ENCODE measurements at places on chromosomes 6 and 20.

DNA sequence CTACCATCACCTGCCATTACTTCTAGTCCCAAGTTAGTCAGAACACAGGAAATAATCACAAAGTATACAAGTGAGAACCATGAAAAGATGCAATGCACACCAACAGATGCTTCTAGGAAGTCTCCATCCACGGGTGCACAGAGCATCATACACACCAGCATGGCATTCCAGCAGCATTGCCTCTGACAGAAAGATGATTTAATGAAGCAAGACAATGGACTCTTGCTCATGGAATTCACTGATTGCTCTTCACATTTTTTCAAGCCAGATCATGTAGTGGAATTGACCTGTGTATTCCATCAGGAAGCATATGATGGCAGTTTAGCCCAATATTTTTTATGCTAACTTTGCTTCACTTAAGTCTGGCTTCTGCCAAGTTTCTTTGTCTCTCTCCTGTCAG lies 406.3 kb upstream of the RGS17 start:
- DNase-seq: no peak

- DNase-seq: no peak
Observed at GRCh38 chr6:168022488-168023321, 25.2 kb downstream of the KIF25 start.

GRCh38 chr6:32439139-32439538 lies 548 bp upstream of the HLA-DRA start:
- no peak for DNase-seq

GRCh38 chr6:161128230-161128629 lies 136.7 kb downstream of the MAP3K4 start:
- peak; percentile 12 for DNase-seq

DNA sequence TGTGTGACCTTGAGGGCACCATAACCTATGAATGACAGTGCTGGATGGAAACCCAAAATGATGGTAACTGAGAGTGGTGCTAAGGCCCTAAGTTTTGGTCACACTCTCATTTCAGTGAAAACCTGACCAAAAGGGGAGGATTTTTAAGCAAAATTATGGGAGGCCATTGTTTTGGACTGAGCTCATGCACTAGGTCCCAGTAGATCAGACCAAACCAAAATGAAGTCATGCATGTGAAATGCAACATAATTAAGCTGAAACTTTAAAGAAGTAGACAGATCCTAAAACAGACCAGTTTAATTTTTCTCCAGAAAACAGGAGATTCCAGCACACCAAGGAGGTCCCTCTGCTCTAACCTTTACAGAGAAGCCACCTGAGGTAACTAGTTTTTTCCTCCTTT lies 24.0 kb upstream of the THBS2 start:
- no peak for DNase-seq

DNA sequence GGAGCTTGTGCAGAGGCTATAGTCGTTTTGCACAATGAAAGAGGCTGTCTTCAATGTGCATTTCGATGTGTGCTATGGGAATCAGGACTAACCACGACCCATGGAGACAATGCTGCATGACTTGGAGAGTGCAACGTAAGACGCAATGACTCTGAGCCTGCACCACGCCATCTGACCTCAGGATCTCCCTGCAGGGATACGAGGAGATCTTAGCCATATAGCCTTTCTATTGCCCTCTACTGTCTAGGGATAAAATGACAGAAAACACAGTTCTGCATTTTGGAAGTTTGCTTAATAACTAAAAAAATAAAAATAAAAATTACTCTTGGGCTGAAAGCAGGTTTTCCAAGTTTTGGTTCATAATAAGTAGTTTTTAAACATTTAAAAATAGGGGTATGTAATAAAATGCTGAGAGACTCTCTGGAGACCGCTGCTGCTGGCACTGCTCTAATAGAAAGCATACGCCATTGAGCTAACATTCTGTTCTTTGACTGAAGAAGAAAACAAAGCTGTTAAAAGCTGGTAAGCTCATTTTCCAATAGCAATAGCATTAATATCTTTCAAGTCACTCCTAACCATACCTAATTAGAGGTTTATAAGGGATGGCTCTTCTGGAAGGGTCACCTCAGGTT lies 87.2 kb downstream of the PDE7B start:
- no peak for DNase-seq

DNA sequence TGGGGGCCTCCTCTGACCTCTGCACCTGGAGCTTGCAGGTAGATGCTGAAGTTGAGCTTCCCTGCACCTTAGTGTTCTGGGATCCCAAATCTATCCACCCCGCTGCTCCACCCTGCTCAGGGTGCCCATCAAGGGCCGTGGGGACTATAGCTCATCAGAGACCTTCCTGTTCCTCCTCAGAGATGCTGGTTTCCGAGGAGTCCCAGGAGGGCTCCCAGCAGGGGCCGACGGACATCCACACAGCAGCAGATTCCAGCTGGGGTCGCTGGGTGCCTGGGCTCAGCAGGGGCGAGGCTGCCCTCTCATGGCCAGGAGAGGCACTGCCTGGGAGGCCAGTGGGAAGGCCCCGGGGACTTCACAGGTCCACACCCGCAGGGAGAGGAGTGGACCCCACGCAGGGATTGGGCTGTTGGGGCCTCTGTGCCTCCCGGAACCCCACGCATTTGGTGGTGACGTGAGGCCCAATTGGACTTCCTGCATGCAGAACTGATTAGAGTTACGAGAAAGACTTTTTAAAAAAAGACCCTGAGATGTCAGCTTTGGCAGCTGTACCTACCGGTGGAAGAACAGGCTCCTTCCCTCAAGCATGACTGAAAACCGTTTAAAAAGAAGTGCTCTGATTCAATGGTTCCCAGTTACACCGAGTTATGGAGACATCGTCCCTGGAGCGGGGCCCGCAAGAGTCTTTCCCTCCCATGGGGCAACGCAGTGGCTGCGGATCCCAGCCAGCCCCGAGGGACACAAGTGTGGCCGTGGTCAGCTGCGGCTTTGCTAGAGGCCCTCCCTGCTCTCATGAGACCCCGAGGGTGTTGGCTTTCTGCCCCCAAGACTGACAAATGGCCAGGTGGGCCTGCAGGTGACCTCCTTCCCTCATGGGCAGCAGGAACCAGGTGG lies 25.3 kb upstream of the SLCO4A1 start:
- DNase-seq: peak; percentile 44

- DNase-seq: no peak
Observed at GRCh38 chr6:158638324-158638854, 6.2 kb downstream of the DYNLT1 start.

DNA sequence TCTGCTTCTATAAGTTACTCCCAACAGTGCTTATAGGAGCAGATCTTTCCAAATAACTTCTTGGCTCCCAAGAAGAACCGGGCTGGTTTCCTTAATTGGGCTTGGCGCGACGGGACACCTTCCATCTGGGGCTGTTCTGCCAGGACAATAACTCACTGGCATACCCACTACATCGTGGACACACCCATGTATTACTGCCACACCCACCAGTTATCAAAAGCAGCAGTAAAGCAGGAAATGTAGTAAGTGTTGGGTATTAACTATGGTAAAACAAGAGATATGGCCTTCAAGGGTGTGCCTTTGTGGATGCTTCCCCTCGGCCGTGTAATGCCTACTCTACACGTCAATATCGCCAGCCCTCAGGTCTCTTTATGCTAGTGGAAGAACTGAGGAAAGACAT lies 24.7 kb downstream of the CNKSR3 start:
- DNase-seq: no peak

DNA sequence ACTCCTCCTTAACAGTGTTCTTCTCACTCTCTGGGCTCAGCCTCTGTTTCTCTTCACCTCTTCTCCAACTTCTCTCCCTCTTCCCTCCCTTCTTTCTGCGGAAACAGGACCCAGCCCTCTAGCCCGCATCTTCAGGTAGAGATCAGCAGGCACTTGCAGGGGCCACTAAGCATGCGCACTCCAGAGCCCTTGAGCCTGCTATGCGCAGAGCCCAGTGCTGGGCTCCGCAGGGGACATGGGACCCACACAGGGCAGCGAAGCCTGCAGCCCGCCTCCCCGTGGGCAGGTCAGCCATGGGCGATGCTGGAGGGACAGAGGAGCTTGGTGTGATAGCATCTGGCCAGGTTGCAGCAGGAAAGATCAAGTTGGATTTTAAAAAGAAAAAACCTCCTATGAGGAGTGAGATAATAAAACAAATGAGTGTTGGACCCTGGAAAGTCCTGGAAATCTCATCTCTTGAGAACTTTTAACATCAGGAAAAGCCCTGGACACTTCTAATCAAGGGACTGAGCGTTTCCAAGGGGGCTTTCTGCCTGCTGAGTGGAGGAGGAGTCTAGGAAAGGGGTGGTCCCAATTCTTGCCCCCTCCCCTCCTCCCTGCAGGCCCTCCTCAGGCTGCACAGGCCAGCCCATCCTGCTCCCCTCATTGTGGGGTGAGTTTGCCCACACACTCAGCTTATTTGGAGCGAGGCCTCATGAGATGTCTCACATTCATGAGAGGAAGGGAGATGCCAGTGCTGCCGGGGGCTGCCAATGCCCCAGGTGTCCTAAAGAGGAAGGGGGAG lies 71.9 kb downstream of the MDGA1 start:
- DNase-seq: no peak

DNA sequence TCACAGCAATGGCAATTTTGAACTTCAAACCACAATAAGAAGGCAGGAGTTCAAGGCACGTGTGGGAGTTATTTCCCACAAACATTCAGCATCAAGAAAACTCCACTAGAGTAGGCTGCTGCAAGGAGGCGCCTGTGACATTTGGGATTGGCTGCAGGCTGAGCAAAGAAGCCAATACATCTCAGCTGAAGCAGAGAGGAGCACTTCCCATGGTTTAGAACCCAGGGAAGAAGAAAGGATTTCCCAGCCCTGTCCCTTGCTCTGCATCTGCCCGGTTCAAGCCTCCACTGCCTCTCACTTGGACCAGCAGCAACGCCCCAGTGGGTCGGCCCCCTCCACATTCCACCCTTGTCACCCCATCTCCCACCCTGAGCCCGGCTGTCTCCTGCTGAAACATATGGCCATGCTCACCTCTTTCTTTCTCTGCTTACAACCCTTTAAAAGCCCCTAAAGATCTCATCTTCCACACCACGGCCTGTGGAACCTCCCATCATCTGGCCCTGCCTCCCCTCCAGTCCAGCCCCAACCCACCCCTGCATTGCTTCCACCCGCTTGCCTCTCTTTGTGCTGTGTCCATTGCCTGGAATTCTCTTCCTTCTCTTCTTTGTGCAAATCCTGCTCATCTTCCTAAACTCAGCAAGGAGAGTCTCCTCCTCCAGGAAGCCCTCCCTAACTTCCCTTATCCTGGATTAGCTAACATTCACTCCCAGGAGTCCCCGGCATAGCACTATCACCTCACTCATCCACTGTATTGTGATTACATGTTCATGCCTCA lies 128.3 kb downstream of the ANKRD60 start:
- DNase-seq: no peak

DNA sequence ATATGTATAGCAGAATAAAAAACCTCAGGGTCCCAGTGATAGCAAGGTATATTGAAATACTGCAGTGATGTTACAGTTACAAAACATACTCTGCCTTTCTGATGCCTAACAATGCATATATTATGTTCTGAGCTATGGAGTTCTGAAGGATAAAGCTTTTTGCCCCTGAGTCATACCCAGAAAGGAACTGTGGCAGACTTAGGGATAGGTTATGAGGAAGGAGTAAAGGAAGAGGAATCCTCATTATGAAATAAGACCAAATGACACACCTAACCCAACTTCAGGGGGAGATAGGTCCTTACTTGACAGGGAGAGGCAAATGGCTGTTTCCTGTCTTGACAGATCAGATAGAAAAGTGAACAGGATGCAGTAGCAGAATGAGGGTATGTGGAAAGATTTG lies 940.6 kb upstream of the FLRT3 start:
- DNase-seq: no peak

- DNase-seq: no peak
Observed at GRCh38 chr6:5524110-5524509, 262.8 kb downstream of the FARS2 start.
